ENCODE measurements at places on chromosomes 11 and 22.

- DNase-seq, result no peak
Measured at GRCh38 chr11:63537293-63538101, 889 bp downstream of the PLAAT4 start.

- DNase-seq, result no peak
Measured at GRCh38 chr11:124807660-124808270, 7.6 kb upstream of the MSANTD2 start.

GRCh38 chr11:86869531-86869930 lies 69.2 kb downstream of the PRSS23 start:
- DNase-seq, result no peak

GRCh38 chr11:92329646-92330045 lies 105.0 kb downstream of the FAT3 start:
- no peak for DNase-seq

DNA sequence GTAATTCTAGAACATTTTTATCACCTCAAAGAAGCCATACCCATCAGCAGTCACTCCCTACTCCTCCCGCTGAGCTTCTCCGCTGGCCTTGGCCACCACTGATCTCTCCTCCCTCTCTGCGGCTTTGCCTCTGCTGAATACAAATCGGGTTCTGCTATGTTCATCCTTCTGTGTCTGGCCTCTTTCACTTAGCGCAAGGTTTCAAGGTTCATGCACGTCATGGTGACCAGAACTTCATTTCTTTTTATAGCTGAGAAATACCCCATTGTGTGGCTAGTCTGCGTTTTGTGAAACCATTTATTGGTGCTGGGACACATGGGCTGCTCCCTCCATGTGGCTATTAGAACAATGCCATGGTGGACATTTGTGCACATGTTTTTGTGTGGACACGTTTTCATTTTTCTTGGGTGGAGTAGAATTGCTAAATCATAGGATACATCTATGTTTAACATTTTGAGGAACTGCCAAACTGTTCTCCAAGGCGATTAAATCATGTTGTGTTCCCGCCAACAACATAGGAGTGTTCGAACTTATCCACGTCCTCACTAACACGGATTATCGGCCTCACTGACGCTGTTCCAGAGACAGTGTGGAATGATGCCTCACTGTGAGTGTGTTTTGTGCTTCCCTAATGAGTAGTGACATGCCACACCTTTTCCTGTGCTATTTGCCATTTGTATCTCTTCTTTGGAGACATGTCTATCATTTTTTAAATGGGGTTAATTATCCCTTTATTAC lies 24.2 kb upstream of the KRTAP5-6 start:
- DNase-seq, result no peak

- no peak for DNase-seq
Measured at GRCh38 chr11:77468527-77468926, 5.4 kb downstream of the PAK1 start.

DNA sequence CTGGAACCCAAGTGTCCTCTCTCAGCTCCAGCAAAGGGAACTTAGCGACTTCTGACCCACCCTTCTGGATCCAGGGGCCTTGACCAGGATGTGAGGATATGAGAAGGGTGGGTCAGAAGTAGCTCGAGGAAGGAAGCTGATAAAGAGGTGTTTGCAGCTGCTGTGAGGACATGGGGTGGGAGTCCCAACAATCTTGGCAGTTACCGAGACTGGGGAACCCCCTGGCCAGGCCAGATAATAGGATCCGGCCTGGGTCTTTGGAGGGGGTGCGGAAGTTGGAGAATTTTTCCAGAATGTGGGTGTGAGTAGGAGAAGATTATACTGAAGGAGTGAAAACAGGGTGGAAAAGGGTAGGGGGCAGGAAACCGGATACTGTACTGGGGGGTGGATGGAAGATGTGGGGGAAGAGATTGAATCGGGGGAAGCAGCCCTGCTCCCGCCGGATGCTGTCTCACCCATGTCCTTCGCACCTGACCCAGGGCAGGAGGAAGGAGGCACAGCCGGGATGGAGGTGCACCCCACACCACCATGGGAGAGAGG lies 2.8 kb upstream of the MCAM start:
- no peak for DNase-seq

- no peak for DNase-seq
Measured at GRCh38 chr11:45322111-45322705, 36.1 kb upstream of the SYT13 start.

DNA sequence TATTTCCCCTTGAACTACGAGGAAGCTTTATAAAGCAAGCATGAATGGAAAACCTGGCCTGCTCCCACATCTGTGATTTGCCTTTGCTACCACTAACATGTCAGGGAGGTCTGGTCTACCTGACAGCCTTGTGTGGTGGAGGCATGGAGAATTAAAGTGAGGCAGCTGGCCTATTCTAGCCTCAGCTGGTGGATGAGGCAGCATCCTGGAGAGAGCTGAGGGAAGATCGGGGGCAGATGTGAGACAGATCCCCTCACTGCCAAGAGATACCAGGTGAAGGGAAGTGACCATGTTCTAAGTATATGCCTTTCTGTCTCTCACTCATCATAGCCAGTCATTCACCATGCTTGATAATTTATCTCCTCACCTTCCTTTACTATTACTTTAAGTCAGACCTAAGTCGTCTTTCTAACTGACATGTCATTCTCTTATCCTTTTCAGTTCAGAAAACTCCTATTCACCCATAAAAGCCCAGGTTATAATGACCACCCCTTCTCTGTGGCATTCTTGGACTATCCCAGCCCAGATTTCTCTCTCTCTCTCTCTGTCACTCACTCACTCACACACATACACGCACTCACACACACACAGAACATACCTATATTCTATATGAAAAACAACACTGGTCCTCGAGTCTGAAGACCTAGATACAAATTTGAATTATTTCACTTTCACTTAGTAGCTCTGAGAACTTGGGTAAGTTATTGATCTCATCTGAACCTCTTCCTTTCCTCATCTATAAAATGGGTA lies 90.7 kb downstream of the CSNK2A3 start:
- no peak for DNase-seq

- DNase-seq, result no peak
Measured at GRCh38 chr22:29016067-29016938, 45.3 kb downstream of the C22orf31 start.

GRCh38 chr22:42924436-42924835 lies 67.4 kb upstream of the ARFGAP3 start:
- no peak for DNase-seq

- DNase-seq, result peak; percentile 86
Measured at GRCh38 chr11:34972892-34973291, 56.5 kb downstream of the PDHX start.

DNA sequence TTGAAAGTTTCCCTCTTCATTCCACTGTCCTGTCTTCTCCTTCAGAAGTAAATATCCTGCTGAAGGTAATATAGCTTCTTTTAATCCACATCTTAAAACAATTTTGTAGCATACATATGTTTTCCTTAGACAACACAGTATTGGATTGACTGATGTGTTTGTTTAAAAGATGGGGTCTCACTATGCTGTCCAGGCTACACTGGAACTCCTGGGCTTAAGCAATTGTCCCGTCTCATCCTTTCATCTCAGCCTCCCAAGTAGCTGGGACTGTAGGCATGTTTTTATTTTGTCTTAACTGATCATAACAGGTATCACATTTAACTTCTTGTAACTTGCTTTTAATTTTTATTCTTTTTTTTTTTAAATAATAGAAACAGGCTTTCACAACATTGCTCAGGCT lies 55.9 kb downstream of the MRTFA start:
- no peak for DNase-seq

DNA sequence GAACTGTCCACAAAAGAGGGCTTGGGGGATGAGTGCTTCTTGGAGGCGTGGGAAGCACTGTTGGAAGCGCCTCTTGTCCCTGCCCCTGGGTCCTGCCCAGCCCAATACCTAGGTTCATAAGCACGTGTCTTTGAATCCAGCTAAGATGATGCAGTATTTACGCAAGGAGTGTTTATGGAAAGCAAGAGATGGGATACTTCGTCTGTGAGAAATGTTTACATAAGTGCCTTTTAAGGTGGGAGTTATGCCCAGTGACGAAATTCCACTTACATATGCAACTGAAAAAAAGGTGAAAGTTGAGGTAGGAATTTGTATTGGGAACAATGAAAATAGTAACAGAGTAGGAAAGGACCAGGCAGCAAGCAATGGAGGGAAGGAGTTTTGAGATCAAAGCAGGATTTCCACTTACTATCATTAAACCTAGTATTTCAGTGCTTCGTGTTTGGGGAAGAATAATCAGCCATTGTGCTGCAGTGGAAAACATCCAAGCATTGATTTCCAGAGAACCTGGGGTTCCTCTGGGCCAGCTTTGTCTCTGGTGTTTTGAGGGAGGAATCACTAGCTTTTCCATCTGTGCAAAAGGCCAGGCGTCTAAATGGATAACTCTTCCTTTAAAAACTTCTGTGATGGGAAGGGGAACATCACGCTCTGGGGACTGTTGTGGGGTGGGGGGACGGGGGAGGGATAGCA lies 115.3 kb upstream of the TTC12 start:
- no peak for DNase-seq

DNA sequence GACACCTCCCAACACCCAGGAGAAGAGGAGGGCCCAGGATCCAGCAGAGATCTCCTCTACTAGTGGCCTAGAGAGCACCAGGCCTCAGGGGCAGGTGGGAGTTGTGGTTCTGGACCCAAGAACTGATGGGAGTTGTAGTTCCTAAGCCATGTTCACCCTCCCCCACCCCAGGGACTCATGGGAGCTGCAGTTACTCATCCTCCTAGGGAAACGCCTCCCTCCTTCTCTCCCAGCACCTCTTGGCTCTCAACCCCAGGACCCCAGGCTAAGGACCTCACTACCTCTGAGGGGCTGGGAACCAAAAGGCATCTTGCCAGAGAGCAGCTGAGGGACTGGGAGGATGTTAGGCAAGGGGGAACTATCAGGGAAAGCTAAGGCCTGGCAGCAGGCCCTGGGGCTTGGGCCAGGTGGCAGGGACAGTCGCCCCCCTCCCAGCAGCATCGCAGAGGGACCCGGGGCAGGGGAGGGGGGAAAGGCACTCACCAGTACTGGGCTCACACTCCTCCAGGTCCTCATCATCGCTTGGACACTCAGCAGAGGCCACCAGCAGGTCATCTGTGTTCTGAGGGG lies 28.9 kb downstream of the SLC22A12 start:
- peak; percentile 35 for DNase-seq

DNA sequence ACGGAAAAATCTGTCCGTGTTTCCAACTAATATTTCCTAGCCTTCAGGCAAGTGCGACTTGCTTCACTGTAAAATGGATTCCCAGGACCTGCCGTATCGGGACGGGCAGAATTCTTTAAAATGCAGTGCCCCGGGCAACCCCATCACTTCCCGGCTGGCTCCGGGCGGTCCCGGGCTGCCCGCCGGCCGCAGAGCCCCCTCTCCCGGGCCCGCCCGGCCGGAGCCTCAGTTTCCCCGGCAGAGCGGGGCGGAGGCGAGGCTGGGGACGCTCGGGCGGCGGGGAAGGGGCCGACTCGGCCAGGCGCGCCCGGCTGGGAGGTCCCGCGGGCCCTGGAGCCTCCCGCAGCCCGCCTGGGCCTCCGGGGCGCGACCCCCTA lies 84.2 kb upstream of the WNT7B start:
- no peak for DNase-seq

GRCh38 chr22:24001314-24001713 lies 3.9 kb downstream of the GSTT4 start:
- no peak for DNase-seq

DNA sequence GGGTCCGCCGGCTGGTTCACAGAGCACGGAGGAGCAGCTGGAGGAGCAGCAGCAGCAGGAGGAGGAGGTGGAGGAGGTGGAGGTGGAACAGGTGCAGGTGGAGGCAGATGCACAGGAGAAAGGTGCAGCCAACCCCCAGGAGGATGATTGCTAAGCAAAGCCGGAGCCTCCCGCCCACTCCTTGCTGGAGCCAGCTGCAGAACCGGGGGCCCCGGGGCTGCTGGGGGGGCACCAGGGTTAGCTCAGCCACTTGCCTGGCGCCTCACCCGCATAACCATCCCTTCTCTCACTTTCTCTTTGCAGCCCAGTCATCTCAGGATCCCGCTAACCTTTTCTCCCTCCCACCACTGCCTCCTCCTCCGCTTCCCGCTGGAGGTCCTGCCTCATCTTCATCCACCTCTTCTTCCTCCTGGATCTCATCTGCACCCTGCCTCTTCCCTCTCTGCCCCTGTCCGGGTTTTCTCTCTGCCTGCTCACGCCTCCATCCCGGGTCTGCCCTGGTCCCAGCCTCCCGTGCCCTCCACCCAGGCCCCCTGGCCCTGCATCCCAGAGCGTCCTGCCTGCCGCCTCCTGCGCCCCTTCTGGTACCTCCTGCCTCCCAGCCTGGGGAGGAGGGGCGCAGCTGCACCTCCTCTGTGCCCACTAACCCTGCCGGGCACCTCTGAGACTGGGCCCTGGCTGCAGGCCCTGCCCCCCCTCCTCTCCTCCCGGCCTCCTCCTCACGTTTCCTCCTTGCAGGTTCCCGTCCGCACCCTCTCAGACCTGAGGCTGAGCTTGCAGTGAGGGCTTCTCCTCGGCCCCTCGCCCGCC lies 9.5 kb downstream of the KCTD17 start:
- no peak for DNase-seq

- no peak for DNase-seq
Measured at GRCh38 chr11:108204376-108204775, 18.1 kb downstream of the NPAT start.

GRCh38 chr11:109349276-109350080 lies 72.5 kb upstream of the C11orf87 start:
- DNase-seq, result no peak

- no peak for DNase-seq
Measured at GRCh38 chr11:120814531-120815318, 209.2 kb upstream of the TBCEL start.

DNA sequence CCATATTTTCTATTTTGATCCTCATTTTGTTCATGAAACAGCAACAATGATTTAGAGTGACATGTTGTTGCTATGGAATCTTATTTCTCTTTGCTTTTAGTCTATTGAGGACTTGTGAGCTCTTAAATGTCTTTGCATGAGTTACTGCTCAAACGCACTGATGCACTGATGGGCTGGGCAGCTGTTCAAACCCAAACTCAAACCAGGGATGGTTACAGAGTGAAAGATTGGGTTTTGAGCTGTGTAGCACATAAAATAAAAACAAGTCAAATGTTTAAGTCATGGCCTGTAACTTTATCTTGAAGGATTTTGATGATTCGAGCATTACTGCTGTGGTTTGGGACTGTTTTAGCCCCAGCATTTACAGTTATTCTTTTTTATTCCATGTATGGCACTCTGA lies 20.1 kb upstream of the NCAM1 start:
- DNase-seq, result no peak

GRCh38 chr11:71170624-71171423 lies 81.6 kb downstream of the SHANK2 start:
- no peak for DNase-seq

GRCh38 chr11:1450344-1450875 lies 36.2 kb downstream of the MOB2 start:
- DNase-seq, result no peak

- no peak for DNase-seq
Measured at GRCh38 chr22:48362721-48363404, 1464.8 kb downstream of the BRD1 start.

DNA sequence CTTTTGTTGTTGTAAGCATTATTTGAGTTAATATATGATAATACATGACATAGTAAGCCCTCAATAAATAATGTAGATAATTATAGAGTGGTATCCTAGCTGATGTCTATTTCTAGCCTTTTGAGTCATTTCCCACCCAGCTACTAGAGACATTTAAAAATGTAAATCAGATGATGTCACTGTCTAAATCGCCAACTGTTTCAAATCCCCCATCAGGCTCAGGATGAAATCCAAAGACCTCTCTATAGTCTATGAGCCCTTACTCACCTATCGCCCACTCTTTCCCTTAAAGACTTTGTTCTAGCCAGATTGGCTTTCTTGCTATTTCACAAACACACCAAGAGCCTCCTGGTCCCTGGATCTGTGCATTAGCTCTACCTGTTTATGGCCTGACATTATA lies 135.4 kb upstream of the PLET1 start:
- DNase-seq, result no peak

- DNase-seq, result no peak
Measured at GRCh38 chr22:50360578-50360977, 17.5 kb downstream of the PPP6R2 start.
